ENCODE measurements at places on chromosomes 5 and 9. TPM values are rescaled to one million over a fixed set of nuclear protein-coding genes. Genes with fewer than 3 reads are reported as not detected.

Gene LTC4S
- total RNA-seq = 6.8 TPM

DNA sequence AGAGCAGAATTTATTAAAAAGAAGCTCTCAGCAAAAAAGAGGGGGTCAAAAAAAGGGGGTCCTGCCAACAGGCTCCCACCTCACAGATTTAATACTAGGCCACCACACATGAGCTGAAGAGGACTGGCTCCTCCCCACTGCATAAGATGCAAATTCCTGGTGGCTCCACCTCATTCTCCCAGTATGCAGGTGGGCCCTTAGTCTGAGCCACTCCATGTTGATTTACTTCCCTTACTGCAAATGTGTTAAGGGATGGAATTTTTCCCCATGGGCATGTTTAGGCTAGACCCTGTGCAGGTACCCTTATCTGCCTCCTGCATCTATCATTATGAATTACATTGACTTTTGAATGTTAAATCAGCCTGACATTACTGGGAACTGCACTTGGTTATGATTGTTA lies 82.9 kb downstream of the ISOC1 start:
- no peak overlapping the region for H3K27ac ChIP-seq
- no peak for DNase-seq
- H3K36me3 ChIP-seq = peaks cover 2% of the 10 kb centered on the region
- H3K4me3 ChIP-seq = no peak overlapping the region

DNA sequence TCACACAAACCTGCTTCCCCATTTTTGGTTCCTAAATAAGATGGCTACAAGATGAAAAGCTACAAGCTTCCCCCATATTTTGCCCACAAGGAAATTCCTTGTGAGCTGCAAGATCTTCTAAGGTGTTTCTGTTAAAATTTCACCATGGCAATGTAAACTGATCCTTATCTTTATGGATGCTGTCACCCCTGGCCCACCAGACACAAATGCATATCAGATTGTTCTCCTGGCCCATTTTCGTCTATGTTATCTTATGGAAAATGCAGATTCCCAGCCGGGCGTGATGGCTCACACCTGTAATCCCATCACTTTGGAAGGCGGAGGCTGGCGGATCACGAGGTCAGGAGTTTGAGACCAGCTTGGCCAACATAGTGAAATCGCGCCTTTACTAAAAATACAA lies 65.1 kb upstream of the IL6ST start:
- peaks cover 41% of the 10 kb centered on the region for H3K4me1 ChIP-seq
- H3K27ac ChIP-seq = no peak overlapping the region
- no peak overlapping the region for H3K4me3 ChIP-seq
- DNase-seq = no peak

GRCh38 chr9:93212409-93212808 lies 28.5 kb downstream of the WNK2 start:
- no peak overlapping the region for H3K4me3 ChIP-seq
- no peak for DNase-seq
- H3K36me3 ChIP-seq = no peaks in the 10 kb centered on the region
- H3K4me1 ChIP-seq = no peaks in the 10 kb centered on the region

GRCh38 chr5:94744906-94745305 lies 126.4 kb downstream of the SLF1 start:
- H3K4me1 ChIP-seq = peaks cover 2% of the 10 kb centered on the region
- H3K36me3 ChIP-seq = no peaks in the 10 kb centered on the region
- no peak overlapping the region for H3K27ac ChIP-seq
- DNase-seq = no peak
- peaks cover 32% of the 10 kb centered on the region for H3K27me3 ChIP-seq

- H3K36me3 ChIP-seq = no peaks in the 10 kb centered on the region
- no peaks in the 10 kb centered on the region for H3K27me3 ChIP-seq
- H3K4me3 ChIP-seq = no peak overlapping the region
- DNase-seq = no peak
Measured at GRCh38 chr9:26973989-26974388, 17.8 kb downstream of the IFT74 start.

DNA sequence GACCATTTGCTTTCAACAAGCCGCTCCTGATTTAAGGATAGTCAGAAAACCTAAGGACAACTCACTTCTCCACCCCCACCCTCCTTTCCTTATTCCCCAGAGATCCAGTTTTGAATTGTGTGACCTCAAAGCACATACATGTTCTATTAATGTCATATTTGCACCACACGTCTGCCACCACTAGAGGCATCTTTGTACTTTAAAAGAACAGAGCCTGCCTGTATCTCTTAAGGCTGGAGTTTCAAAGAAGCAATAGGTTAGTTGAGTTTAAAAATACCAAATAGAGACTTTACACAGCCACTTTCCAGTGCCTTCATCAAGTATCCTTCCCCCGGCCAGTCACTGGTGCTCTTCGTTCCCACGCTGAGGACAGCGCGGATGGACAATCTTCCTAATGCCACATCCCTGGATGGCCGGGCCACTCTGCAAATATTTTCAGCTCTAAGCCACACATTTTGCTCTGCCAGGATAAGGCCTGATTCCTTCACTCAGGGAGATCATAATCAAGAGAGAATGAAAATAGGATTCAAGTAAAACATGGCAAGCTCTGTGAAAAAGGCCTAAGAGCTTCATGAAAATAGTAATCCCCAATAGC lies 146.3 kb downstream of the SNCAIP start:
- peaks cover 6% of the 10 kb centered on the region for H3K27me3 ChIP-seq
- DNase-seq = no peak
- peaks cover 3% of the 10 kb centered on the region for H3K4me1 ChIP-seq
- H3K36me3 ChIP-seq = no peaks in the 10 kb centered on the region
- H3K4me3 ChIP-seq = no peak overlapping the region

DNA sequence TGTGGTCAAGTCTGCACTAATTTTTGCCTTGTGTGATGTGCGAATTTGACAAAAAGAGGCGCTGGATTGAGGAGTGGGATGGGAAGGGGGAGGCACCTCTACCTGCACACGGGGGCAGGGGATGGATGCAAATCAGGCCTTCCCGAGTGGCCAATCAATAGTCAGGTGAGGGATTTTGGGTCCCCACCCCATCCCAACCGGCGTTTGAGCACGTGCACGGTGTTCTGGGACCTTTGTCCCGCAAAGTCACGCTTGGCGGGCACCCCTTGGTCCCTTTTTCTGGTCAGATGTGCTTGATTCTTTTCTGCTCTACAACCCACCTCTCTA lies 685 bp upstream of the ADAMTS19 start:
- H3K27me3 ChIP-seq = peaks cover 37% of the 10 kb centered on the region
- H3K27ac ChIP-seq = no peak overlapping the region
- no peak for DNase-seq
- H3K4me3 ChIP-seq = no peak overlapping the region
- H3K4me1 ChIP-seq = peaks cover 5% of the 10 kb centered on the region

Gene RECK
- total RNA-seq = 7.8 TPM

Gene CD74
- 721 TPM for total RNA-seq

Gene TCERG1
- 98.1 TPM for total RNA-seq

GRCh38 chr9:137296670-137297664 lies 5.1 kb downstream of the NRARP start:
- no peak for DNase-seq
- H3K36me3 ChIP-seq = peaks cover 2% of the 10 kb centered on the region
- no peak overlapping the region for H3K27ac ChIP-seq
- H3K4me1 ChIP-seq = peaks cover 7% of the 10 kb centered on the region
